ENCODE measurements at places on chromosomes 3 and 15.

DNA sequence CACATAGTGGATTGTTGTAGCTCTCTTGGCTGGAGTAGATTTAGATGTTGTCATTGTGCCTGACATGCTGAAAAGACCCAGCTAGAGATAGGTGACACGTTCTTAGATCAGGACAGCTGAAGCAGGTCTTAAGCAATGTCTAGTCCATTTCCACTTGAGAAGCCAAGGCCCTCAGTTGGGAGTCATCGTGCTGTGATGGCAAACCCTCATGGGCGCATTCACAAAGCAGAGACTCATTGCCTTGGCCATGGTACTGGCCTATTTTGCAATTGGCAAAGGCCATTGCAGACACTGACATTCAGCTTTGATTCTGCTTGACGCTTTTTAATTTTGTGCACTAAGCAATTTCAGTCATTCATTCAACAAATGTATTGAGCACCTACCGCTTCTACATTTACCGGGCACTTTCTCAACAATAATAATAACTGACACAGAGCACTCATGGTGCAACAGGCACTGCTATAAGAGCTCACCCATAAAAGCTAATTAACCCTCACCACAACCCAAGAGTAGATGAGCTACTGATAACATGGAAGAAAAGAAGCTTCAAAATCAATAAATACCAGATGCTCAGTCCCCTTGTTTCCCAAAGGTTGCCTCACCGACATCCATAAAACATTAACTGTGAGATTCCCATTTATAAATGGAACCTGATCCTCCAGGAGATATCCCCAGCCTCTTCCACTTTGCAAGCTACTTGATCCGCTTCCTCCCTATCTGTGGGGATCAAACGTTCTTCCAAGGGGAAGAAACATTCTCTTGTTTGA is 200.1 kb downstream of the TLE3 start:
- no peak for DNase-seq

- DNase-seq: no peak
Observed at GRCh38 chr3:151379083-151379734, 5.3 kb downstream of the P2RY12 start.

- DNase-seq: peak; percentile 52
Observed at GRCh38 chr15:70100474-70101341, 3.0 kb upstream of the TLE3 start.

- no peak for DNase-seq
Observed at GRCh38 chr3:146646261-146646660, 41.1 kb upstream of the PLSCR5 start.

- DNase-seq: no peak
Observed at GRCh38 chr15:83107841-83108181, 366 bp downstream of the TM6SF1 start.

- DNase-seq: no peak
Observed at GRCh38 chr3:181956122-181956521, 244.4 kb downstream of the SOX2 start.

GRCh38 chr3:68483601-68484000 is 448.7 kb downstream of the TAFA4 start:
- DNase-seq: no peak

- DNase-seq: no peak
Observed at GRCh38 chr15:70088455-70088854, 9.3 kb downstream of the TLE3 start.

GRCh38 chr15:37204692-37205091 is 104.3 kb upstream of the MEIS2 start:
- no peak for DNase-seq

- DNase-seq: no peak
Observed at GRCh38 chr3:182920515-182921084, 59.7 kb downstream of the DCUN1D1 start.

GRCh38 chr3:38582941-38583645 is 66.4 kb downstream of the SCN5A start:
- no peak for DNase-seq

DNA sequence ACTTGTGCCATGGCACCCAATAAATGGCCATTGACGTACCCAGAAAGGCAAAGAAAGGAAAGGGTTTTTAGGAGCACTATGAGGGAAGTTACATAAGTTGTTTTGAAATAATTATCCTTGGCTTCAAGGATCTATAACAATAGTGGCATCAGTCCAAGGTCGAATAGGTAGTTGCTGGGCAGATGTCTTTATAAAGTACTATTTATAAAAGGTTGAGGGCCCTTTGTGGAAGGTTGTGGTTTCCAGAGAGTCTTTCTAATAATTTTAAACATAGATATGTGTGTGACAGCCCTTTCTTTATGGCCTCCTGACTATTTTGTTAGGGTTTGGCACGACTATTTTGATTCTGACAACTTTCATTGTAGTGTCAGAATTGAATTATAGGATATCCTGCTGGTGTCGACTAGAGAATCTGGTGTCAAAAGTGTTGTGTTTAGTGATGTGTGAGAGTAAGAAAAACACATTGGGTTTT is 260.5 kb downstream of the PYDC2 start:
- DNase-seq: no peak
